Daoy (cell line): ENCODE measurements at places on chromosomes 16 and 17.

DNA sequence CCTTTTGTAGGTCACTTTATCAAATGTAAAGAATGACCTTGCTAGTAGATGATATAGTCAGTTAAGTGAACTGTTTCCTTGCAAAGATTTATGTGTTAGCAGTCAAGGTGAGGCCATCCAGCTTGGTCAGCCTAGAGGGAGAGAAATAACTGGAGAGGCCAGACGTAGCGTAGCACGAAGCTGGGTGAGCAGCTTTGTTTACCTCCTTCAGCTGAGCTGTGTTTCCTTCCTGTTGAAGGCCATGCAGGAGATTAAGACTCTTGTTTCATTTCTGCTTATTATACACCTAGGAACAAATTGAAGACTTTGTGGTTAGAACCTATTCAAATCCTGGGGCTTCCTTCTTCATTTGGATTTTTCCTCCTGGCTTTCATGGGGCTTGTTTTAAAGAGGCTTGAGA, 267.1 kb downstream of the PHKB start:
- no peak for DNase-seq

GRCh38 chr17:45022655-45023339, 28.6 kb downstream of the DCAKD start:
- no peak for DNase-seq

DNA sequence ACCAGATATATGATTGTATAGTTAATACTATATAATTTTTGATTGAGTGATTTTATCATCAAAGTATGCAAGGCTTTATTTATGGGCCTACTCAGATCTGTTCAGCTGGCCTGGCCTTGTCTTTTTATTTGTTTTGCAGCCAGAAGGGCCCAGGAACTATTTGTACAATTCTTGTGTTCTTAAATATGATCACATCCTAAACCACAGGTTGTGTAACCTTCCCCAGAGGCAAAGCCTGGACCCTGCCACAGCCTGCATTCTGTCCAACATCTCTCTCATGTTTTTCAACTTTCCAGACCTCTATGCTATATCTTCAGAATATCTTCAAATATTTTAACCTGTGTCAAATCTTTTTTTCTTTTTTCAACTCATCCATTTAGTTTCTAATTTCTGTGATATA, 410.4 kb upstream of the MON1B start:
- DNase-seq: no peak

DNA sequence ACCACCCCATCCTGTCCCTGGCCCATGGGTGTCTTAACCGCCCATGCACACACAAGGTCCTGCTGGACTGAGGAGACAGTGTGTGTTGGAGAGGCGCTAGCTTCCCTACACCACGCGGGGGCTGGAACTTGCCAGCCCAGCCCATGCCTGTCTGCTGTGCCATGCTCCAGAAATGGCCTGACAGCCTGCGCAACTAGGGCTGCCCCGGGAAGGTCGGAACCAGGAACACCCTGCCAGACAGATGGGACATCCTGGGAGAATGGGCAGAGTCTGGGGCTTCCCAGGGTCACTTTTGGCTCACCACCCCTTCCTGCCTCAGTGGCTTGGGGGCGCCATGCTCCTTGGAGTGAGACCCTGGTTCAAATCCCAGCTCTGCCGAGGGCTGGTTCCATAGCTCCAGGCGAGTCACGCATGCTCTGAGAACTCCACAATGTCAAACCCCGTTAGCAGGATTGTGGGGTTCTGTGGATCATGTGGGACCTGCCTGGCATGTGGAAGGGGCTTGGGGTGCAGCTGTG, 36.2 kb downstream of the SREBF1 start:
- no peak for DNase-seq

GRCh38 chr17:77756846-77757560, 201.5 kb upstream of the TNRC6C start:
- no peak for DNase-seq

GRCh38 chr17:64335486-64335885, 55.2 kb downstream of the PECAM1 start:
- DNase-seq: no peak

DNA sequence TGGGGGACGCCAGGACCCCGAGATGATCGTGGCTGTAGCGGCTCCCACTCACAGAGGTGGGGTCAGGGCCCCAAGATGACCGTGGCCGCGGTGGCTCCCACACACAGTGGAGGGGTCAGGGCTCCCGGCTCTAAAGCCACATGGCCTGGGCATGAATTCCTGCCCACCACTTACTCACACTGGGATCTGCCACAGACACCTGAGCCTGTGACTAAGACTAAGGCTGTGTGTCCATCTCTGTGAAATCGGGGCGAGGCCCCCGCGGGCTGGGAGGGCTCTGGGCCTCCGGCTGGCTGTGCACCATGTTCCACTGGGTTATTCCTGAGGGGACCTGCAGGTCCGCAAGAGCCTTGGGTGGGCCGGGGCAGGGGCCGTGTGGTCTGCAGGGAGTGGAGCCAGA, 18.5 kb downstream of the ZFPM1 start:
- DNase-seq: no peak

- DNase-seq: no peak
Measured at GRCh38 chr16:89048090-89048725, 45.4 kb upstream of the ACSF3 start.

DNA sequence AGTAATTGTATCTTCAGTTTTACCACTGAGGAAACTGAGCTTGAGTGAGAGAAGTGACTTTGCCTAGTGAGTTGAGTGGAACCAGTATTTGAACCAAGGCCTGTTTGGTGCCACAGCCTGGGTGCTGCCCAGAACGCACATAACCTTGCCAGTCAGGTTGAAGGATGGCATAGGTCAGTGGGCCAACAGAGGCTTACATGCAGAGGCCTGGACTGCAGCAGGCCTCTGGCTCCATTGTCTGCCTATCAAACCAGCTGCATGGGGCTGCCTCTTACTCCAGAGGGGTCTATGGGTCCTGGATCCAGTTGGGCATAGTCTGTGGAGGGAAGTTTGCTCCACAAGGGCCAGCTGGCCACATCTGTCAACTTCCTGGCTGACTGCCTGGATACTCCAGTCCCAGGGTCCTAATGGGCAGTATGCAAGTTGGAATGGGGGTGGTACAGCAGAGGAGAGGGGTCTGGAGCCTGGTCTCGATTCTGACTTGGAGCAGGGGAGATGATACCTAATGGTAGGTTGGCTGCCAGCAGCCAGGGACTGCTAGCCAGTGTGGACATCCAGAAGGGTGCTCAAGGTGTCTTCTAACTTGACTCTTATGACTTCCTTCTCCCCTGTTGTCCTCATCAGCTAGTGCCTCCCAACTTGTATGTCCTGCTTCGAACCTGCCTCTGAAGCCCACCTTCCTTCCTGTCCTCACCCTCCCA, 11.1 kb upstream of the RNF112 start:
- DNase-seq: no peak

DNA sequence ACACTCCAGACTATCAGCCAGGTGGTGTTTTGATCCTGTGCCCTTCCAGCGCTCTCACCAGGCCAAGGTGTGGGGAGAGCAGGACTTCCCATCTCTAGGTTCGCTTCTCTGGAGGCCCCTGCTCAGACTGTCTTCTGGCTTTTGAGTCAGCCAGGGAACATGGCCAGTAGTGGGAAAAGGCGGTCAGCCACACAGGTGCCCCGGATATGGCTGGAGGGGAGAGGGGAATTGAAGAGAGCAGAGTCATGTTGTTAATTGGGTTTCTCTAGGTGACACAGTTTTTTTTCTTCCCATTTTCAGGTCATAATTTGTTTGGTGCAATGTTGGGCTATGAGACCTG, 1.5 kb downstream of the MINK1 start:
- no peak for DNase-seq

GRCh38 chr16:15489016-15489415, 54.6 kb downstream of the BMERB1 start:
- DNase-seq: no peak

DNA sequence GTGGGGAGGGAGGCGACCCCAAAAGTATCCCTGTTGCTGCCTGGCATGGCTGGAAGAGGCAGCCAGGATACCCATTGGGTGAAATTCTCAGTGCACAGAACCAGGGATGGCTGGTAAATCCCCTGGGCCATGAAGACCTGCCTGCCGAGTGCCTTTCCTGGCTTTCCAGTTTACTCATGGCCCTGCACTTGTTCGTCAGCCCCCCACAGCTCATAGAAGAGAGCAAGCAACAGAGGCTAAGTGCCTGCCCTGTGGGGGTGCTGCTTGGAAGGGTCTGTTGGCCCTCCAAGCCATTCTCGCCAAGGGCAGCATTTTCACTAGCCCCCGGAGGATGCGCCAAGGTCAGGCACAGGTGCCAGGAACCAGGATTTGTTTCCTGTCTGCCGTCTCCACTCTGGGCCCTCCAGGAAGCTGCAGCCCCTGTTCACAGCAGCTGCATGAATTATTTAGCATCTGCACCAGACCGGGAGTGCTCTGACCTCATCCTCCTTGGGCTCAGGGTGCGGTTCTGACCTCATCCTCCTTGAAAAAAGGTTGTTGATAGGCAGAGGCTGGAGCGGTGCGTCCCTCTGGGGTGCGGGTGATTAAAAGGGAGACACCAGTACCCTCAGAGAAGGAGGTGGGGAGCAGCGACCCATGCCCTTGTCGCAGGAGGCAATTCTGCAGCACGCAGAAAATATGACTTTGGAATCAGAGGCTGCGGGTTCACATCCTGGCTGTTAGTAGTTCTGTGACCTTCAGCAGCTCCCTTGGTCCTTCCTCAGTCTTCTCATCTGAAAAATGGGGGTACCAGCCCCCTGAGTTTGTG, 14.2 kb upstream of the CD300A start:
- DNase-seq: peak; percentile 65

GRCh38 chr17:64413513-64413912, 22.9 kb upstream of the PECAM1 start:
- no peak for DNase-seq

DNA sequence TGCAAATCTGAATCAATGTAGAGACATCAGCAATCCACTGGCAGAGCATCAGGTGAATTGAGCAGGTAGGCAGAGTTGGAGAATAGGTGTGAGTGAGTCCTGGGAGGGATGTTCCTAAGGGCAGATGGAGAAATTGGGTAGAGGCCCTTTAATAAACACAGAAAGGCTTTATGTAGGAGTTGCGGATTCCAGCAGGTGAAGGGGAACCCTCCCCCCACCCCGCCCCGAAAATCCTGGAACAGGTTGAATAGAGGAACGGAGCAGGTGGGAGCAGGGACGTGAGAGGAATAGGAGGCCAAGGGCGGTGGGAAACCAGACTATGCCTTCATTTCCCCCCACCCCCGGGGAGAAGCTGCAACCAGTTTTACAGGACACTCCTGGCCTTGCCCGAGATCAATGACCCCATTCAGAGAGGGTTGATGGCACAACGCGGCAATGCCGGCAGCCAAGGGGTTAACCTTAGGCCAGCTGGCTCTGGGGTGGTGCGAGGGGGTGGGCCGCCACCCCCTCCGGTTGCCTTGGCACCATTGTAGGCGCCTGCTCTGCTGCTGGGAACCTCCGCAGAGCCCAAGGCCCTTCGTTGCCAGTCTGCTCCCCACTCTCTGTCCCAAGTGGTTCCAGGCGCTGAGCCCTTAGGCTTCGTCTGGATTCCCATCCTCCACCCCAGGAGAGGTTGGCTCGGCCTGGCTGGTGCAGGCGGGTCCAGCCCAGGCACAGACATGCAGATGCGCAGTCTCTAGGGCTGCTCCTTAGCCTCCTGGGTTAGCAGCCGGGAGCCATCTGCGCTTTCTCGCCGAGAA, 814 bp upstream of the RUNDC3A start:
- peak; percentile 31 for DNase-seq

DNA sequence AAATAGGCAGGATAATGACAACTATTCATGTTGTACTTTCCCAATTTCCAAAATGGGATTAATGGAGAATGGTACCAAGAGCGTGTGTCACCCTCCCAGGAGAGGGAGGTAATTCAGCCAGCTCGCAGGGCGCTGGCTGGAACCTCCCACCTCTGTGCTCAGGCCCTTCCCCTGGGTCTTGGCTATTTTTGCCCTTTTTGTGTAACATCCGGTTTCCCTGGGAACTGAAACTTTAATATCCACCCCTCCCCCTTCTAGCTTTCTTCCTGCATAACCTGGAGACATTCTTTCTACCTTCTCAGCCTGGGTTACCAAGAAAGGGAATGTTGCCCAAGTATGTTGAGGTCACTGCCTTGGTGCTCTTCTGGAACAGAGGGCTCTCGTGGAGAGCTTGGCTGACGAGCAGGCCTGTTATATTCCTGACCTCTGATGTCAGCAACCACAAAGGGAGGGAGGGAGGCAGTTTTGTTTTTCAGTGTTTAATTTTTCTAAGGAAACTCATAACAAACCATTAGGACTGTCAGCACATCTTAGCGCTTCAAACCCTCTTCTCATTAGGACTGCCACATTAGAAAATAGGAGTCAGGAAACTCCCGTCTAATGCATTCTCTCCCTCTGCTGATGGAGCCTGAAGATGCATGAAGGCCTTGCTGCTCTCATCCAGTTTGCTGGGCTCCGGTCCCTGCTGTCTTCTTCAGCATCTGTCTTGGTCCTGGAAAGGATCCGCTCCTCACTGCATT, 25.6 kb downstream of the ITGB3 start:
- peak; percentile 98 for DNase-seq

DNA sequence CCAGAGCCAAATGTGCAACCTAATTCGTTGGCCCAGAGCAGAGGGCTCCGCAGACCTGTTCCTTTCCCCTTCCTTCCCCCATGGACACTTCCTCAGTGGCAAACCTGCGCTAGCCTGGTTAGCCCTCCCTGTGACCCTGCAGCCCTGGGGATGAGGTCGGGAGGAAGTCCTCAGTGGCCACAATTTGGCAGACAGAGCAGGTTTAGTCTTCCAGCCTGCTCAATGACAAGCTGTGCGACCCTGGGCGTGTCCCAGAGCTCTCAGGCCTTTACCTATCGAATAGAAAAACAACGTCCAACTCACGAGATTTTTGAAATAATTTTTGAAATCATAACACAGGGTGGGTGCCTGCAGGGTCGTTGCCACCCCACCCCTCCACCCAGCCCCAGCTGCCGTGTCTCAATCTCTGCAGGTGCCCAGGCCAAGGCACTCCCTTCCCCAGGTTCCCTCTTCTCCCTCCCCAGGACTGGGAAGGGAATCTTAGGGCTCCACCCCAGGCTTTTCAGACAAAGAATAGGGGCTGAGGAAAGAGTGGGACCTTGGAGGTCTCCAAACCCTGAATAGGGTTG, 1.4 kb downstream of the HBM start:
- no peak for DNase-seq

DNA sequence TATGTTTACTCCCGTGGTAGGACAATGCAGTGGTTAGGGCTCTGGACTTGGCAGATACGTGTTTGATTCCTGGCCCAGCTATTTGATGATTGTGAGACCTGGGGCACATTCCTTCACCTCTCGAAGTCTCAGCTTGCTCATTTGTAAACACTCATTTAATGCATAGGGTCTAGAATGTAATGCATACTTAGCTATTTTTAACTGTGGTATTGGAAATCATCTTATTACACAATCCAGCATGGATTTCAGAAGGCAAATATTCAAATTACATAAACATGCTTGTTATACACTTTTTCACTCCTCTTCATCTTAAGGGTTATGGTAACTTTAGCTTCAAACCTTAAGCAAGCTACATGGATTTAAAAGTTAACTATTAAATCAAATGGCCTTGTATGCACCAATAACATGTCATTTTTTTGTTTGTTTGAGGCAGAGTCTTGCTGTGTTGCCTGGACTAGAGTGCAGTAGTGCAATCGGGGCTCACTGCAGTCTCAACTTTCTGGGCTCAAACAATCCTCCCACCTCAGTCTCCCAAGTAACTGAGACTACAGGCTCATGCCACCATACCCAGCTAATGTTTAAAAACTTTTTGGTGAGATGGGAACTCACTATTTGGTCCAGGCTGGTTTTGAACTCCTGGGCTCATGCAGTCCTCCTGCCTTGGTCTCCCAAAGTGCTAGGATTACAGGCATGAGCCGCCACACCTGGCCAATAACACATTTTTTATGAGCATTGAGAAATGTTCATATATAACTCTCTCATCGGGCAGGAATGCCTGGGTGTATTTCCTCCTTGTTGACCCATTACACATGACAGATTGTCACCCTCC, 52.5 kb downstream of the VAT1L start:
- no peak for DNase-seq
